ENCODE measurements at places on chromosomes 2 and 18.

GRCh38 chr2:54945391-54946219 is 104.6 kb downstream of the RTN4 start:
- peak; percentile 54 for DNase-seq

DNA sequence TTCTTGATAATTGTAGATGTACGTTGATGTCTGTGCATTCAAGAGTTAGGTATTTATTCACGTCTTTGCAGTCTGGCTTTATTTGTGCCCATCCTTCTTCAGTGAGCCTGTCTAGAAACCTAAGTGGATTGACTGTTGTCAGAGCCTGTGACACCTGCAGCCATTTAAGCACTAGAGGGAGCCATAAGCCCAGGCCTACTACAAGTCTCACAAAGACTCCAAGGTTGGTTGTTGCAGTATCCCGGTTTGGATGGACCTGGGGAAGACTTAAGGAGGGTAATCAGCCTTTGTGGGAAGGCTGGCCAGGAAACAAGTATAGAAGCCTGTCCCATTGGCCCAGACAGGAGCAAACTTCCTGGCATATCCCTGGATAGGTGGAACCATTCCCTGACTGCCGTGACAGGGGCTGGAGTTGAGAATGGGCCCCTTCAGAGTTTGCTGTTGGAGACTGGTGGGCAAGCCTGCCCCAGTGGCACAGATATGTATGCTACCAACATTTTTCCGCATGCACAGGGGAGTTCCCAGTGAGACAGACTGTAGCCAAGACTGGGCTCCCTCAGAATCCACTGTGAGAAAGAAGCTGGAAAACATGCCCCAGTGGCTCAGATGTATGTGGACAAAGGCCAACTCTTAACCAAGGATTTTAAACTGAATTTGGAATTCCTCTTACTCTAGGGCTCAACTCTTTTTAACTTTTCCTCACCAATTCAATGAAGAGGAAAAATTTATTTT is 9.3 kb upstream of the LRRC30 start:
- peak; percentile 65 for DNase-seq

GRCh38 chr2:178700136-178700535 is 107.1 kb downstream of the TTN start:
- no peak for DNase-seq

DNA sequence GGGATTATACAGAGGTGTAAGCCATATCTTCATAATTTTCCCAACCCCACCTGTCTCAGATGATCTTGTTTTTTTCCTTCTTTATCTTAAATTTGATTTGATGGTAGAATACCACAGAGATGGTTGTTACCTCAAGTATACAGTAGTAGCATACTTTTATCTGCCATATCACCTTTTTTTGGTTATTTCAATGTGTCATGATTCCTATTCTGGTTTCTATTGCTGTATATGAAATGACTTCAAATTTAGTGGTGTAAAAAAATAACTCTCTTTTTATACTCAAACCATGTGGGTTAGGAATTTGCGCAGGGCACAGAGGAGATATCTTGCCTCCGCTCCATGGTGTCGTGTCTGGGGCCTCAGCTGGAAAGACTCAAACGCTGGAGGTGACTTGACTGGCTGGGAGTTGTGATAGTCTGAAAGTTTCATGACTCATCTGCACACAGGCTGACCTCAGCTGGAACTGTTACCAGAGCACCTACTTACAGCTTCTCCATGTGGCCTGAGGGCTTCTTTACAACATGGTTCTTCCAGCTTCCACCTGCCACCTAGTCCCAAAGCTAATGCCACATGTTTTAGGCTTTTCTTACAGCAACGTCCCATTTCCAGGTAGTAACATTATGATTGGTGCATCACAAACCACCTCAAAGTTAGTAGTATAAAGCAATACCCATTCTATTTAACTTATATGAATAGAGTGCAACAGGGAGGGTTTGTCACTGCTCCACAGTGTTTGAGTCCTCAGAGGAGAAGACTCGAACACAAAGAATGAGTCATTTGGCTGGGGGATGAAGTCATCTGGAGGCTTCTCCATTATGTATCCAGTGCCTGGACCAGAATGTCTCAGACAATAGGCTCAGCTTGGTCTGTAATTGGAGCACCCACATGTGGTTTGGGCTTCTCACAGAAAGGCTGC is 82.3 kb upstream of the XPO1 start:
- DNase-seq: peak; percentile 94

GRCh38 chr18:12238826-12239225 is 15.3 kb upstream of the CIDEA start:
- peak; percentile 18 for DNase-seq

GRCh38 chr18:42640160-42640559 is 475.3 kb downstream of the RIT2 start:
- DNase-seq: peak; percentile 14

- no peak for DNase-seq
Observed at GRCh38 chr2:37993143-37993542, 68.1 kb downstream of the RMDN2 start.

- no peak for DNase-seq
Observed at GRCh38 chr2:27092696-27093429, 6.3 kb downstream of the KHK start.

- no peak for DNase-seq
Observed at GRCh38 chr18:38801640-38802039, 1236.0 kb upstream of the CELF4 start.

DNA sequence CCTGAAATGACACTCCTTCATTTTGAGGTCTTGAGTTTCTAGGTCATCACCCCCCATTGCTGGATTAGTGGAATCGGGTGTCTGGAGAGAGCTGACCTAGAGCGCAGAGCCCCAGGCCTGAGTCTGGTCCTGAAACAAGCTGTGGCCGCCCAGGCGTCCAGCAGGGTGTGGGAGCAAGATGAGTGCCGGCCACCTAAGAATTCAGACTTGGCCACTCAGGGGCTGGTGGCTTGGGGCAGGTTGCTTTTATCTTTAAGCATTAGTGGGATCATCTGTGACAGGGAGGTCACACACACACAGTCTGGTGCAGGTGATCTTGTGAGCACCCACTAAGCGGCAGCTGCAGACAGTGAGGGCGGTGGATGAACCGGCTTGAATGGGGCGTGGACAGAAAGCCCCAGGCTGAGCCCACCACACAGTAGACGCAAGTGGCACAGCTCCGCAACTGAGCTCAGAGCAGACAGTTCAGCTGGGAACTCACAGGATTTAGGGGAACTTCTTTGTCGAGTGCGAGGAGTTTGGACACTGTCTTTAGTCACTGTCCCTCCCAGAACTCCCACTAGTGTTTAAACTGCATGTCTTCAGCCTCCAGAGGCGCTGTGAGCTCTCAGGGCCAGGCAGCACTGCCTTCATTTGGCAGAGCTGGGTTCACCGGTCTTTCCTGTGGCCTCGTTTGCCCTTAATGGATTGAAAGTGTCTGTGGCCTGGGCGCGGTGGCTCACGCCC is 21.5 kb downstream of the ITGB1BP1 start:
- DNase-seq: no peak

DNA sequence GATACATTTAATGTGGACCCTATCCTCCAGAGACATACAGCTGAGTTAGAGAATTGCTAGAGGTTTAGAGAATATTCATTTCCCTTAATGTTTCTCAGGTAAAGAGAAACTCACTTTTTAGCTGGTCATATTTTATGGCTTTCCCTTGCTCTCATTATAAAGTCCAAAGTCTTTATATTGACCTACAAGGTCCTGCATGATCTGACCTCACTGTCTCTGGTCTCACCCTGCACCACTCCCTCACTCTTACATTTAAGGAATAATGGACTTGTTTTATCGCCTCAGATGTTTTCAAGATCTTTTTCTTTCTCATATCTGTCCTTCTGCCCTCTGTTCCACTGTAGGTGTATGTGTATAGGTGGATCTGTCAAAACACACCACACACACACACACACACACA is 597.3 kb downstream of the PLCL1 start:
- no peak for DNase-seq

DNA sequence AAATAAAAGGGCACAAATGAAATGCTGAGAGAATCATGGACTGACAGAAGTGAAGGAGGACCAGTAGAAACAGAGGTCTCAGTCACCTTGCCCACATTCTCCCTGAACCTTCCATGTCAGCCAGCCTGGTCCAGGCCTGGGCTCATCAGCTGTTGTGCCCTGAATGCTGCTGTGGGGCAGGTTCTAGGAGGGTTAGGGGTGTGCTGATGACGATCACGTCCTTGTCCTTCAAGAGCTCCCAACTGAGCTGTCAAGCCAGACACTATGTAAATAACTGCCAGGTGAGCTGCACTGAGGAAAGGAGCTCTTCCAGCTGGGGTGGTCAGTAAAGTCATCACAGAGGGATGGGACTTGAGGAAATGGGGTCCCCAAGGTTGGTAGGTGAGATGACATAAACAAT is 156.5 kb downstream of the SMAD2 start:
- DNase-seq: no peak

DNA sequence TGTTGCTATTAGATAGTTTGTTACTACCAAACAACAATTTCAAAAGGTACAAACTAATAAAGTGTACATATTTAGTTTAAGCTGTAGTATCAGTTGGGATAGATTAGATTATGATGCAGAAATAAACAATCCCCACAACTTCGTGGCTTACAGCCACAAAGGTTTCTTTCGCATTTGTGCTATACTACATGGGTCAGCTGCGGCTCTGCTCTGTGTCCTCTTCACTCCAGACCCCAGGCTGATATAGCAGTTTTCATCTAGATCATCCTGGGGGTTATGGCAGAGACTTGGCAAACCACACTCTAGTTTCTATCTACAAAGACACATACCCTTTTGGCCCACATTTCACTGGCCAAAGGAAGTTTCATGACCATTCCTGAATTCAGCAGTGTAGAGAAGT is 108.0 kb upstream of the SP5 start:
- DNase-seq: no peak

DNA sequence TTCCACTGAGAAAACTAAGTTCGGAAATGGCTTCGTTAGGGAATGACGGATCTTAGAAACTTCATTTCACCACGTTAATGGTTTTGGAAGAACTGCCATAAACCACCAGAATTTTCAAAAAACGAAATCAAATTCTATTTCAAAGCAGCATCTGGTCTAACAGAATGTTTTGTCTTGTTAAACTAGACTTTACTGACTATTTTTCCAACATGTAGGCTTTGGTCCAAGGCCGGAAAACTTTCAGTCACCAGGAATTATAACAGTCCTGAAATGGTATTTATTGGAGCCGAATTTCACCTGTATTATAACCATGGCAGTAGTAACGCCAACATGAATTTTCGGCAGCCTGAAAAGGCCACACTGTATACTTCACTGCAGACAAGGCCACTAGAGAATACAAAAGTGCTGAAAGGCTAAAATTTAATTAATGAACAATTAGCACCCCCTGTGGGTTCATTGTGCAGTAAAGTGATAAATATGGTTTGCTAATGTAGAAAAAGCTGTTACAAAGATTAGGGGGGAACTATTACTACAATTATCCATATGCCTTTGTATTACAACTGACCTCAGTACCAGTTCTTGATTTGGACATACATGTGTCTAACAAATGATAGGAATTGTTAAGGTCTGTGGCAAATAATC is 116.4 kb downstream of the ZNF521 start:
- no peak for DNase-seq

DNA sequence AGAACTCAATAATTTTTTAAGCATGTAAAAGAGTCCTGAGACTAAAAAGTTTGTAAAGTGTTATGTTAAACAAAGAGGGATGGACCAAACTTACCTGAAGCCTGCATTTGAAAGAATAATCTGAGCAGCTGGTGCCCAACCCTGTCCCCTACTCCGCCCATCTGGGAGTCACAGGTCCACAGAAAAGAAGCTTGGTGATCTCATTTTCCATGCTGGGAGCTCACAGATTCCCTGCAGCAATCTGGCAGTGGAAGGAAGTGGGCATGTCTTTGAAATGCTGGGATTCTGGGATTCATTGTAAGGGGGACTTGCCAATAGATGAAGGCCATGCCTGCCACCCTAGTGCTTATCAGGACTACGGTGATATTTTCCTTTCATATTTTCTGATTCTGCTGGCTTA is 17.9 kb downstream of the CDH2 start:
- DNase-seq: peak; percentile 11

- no peak for DNase-seq
Observed at GRCh38 chr2:230873661-230874401, 9.1 kb downstream of the ITM2C start.

GRCh38 chr2:190407246-190407661 is 901 bp upstream of the MFSD6 start:
- no peak for DNase-seq

- peak; percentile 44 for DNase-seq
Observed at GRCh38 chr2:1227274-1227900, 185.9 kb upstream of the TPO start.

- DNase-seq: no peak
Observed at GRCh38 chr18:57648414-57648813, 26.8 kb upstream of the NARS1 start.

DNA sequence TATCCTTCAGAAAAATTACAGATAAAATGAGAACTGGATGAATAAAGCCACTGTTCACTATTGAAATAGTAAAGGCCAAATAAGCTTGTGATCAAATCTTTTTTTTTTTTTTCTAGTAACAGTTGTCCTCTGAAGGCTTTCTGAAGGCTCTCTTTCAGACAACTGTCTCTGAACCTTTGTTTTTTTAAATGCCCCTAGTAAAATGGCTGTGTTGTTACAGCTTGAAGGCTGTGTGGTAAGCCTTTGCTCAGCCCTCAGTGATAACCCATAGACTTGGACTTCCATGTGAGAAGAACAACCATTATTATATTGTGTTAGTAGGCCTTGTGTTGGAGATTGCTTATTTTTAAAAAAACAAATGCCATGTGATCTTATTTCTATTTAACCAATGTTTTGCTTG is 17.6 kb downstream of the FMNL2 start:
- DNase-seq: no peak

DNA sequence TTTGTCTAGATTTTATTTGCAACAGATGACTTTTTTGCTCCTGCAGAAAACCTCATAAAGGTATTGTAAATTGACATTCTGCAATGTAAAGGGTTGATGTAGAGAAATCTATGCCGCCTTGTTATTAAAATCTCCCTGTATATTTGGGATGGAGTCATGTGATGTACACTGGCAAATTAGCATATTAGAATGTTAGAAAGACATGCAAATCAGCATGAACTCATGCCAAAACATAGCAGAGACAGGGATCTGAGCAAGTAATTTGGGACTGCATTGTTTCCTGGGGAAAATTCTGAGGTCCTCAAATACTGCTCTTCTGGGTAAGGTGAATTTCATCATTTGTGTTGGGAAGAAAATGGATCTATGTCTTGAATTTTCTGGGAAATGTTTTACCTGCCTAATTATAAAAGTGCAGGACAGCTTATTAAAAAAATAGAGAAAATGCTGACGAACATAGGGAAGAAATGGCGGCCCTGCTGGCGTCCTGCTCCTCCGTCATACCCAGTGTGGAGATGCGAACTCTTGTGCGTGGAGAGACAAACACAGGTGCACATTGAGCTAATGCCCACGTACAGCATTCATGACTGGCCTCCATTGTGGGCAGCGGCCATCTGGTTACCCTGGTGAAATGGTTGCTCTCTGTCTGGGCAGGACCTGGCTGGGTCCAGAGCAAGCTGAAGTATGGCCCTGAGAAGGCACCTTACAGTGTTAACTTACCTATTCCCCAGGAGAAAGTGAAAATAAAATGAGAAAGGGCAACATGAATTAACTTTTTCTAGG is 16.3 kb downstream of the ALLC start:
- DNase-seq: no peak

- DNase-seq: no peak
Observed at GRCh38 chr2:3305431-3305830, 72.2 kb downstream of the EIPR1 start.

- DNase-seq: no peak
Observed at GRCh38 chr2:240988571-240989271, 9.7 kb upstream of the SNED1 start.

- DNase-seq: no peak
Observed at GRCh38 chr2:133497270-133497893, 70.9 kb downstream of the NCKAP5 start.

All from HT1080 (cell line).